Activated T-helper 1 cell treated with anti-CD3 and anti-CD28 coated beads, Interleukin-12 subunit alpha, Interleukin-12 subunit beta, Interleukin-2, Interleukin-4 antibody, amounts not matched to agents 30 ng/mL and 10 ng/mL and 1 ng/mL, durations not matched to agents 14 hours and 24 hours and 36 hours (primary cell): ENCODE measurements at places on chromosomes 11 and 22. TPM values are rescaled to one million over a fixed set of nuclear protein-coding genes. Genes with fewer than 3 reads are reported as not detected.

Gene MMP3
- total RNA-seq: not detected in 2 replicates

Gene LIN7C
- total RNA-seq: 33.8 and 35.8 TPM in 2 replicates

Gene ISX
- total RNA-seq: not detected in 2 replicates

Gene TLCD5
- 1.2 and 1.7 TPM in 2 replicates for total RNA-seq

Gene APOL5
- not detected in 2 replicates for total RNA-seq

Gene INPPL1
- total RNA-seq: 139 and 140 TPM in 2 replicates

GRCh38 chr11:26867286-26867685 lies 126.6 kb upstream of the FIBIN start:
- H3K4me3 ChIP-seq: no peak overlapping the region
- no peak for DNase-seq
- H3K36me3 ChIP-seq: no peaks in the 10 kb centered on the region

DNA sequence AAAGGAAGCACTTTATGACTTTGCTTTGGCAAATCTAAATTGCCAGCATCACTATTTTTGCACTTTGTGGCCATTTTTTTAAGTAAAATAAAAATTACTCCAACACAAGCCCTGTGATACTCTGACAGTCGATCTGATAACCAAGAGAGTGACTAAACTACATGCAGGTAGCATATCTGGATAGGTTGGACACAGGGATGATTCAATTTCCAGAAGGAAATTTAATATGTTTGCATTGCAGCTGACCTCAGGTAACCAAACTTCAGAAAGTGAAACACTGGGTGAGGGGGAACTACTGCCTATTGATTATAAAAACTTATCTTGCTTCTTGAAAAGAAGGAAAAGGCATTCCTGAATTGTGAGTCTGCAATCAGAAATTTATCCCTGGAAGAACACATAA lies 13.9 kb downstream of the OR5B3 start:
- no peaks in the 10 kb centered on the region for H3K36me3 ChIP-seq
- no peak for DNase-seq
- H3K27ac ChIP-seq: no peak overlapping the region
- H3K4me3 ChIP-seq: no peak overlapping the region

DNA sequence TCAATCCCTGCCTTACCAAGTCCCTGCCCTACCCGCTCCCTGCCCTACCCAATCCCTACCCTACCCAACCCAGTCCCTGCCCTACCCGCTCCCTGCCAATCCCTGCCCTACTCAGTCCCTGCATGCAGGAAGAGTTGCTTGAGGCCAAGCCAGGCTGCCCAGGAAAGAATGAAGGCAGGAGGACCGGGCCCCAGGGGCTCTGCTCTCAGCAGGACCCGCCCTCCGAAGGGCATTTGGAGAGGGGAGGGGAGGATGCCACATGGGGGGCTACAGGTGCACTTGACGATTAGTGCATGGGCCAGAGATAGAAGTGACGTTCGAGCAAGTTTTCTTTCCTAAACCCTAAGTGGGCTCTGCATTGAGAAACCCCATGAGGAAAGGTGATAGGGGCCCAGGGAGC lies 581.2 kb downstream of the TBC1D22A start:
- H3K4me3 ChIP-seq: no peak overlapping the region
- no peak overlapping the region for H3K27ac ChIP-seq
- no peaks in the 10 kb centered on the region for H3K4me1 ChIP-seq
- H3K36me3 ChIP-seq: no peaks in the 10 kb centered on the region
- DNase-seq: no peak

DNA sequence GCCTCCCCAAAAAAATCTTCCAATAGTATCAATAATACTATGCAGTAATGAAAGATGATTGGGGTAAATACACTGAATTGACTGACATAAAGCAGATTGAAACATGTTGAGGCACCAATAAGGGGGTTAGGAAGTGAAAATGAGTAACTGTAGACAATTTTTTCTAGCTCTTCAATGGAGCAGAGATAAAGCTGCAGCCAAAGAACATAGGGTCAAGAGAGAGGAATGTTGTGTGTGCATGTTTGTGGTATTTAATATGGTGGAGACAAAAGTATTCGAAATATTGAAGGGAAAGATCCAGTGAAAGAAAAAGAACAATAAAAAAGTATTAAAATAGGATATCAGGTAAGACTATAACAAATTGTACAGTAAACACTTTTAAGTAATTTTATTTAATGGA lies 450.0 kb upstream of the CCDC179 start:
- no peak overlapping the region for H3K27ac ChIP-seq
- no peaks in the 10 kb centered on the region for H3K27me3 ChIP-seq

GRCh38 chr11:22684082-22684481 lies 17.7 kb downstream of the GAS2 start:
- peaks cover 2% of the 10 kb centered on the region for H3K27me3 ChIP-seq
- no peaks in the 10 kb centered on the region for H3K4me1 ChIP-seq
- H3K4me3 ChIP-seq: no peak overlapping the region
- H3K27ac ChIP-seq: no peak overlapping the region
- DNase-seq: no peak

GRCh38 chr11:8658321-8659057 lies 24.0 kb downstream of the TRIM66 start:
- DNase-seq: no peak
- peaks cover 10% of the 10 kb centered on the region for H3K4me1 ChIP-seq
- no peak overlapping the region for H3K27ac ChIP-seq
- no peaks in the 10 kb centered on the region for H3K27me3 ChIP-seq

DNA sequence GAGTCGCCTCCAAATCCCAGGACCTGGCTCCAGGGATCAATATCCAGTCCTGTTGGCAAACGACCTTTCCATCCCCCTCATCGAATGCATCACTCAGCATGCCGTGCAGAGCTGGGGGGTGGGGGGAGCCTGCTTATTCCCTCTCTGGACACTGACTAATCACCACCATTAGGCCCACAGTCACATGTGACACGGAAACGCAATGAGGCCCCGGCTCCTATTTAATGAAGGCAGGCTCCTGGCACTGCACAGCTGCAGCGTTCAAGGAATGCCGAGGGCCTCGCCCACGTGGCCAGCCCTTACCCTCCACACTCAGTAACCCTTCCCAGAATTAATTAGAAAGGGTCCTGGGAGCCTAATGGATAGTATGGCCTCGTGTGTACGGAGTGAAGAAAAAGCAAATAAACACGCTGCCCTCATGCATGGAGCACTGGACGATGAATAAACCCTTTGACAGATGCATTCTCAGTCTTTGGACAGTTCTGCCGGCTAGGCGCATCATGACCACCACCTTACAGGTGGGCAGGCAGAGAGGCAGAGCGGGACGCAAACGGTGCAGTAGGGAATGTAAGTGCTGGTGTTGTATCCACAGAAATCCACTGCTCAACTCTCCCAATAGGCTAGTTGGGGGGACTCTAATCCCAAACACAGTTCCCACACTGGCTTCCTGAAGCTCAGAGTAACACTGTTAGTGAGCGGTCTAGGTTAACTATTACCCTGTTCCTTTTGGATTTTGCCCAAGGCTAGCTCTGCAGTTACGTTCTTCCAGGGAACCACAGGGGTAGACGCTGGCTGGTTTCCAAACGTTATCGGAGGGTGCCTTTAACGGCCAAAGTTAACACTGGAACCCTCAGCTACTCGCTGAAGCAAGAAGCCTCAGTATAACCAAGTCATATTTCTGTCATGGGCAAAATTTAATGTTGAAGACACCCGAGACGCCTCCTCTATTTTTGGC lies 490.1 kb downstream of the OPCML start:
- H3K4me3 ChIP-seq: no peak overlapping the region
- no peaks in the 10 kb centered on the region for H3K36me3 ChIP-seq
- H3K27me3 ChIP-seq: no peaks in the 10 kb centered on the region
- DNase-seq: no peak

- H3K27ac ChIP-seq: no peak overlapping the region
- no peak for DNase-seq
- H3K4me1 ChIP-seq: no peaks in the 10 kb centered on the region
- no peaks in the 10 kb centered on the region for H3K36me3 ChIP-seq
- no peak overlapping the region for H3K4me3 ChIP-seq
Measured at GRCh38 chr11:124329787-124330478, 9.9 kb upstream of the OR8D2 start.

DNA sequence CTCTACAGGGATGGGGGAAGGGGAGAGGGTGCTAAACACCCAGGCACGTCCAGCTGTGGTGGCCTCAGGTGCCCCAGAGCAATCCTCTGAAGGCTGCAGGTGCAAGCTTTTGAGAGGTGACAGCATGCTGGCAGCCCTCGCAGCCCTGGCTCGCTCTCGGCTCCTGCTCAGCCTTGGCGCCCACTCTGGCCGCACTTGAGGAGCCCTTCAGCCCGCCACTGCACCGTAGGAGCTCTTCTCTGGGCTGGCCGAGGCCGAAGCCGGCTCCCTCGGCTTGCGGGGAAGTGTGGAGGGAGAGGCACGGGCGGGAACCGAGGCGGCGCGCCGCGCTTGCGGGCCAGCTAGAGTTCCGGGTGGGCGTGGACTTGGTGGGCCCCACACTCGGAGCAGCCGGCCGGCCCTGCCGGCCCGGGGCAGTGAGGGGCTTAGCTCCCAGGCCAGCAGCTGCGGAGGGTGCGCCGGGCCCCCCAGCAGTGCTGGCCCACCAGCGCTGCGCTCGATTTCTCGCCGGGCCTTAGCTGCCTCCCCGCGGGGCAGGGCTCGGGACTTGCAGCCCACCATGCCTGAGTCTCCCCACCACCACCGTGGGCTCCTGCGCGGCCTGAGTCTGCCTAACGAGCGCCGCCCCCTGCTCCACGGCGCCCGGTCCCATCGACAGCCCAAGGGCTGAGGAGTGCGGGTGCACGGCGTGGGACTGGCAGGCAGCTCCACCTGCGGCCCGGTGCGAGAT lies 112.1 kb downstream of the TRIM29 start:
- no peaks in the 10 kb centered on the region for H3K36me3 ChIP-seq
- DNase-seq: no peak
- peaks cover 7% of the 10 kb centered on the region for H3K27me3 ChIP-seq
- no peak overlapping the region for H3K4me3 ChIP-seq
- no peak overlapping the region for H3K27ac ChIP-seq

GRCh38 chr22:20132686-20133246 lies 1.2 kb downstream of the ZDHHC8 start:
- peak overlapping the region; percentile 7 for H3K27ac ChIP-seq
- no peaks in the 10 kb centered on the region for H3K36me3 ChIP-seq
- no peaks in the 10 kb centered on the region for H3K27me3 ChIP-seq
- H3K4me1 ChIP-seq: peaks cover 10% of the 10 kb centered on the region

- no peak for DNase-seq
- no peak overlapping the region for H3K4me3 ChIP-seq
Measured at GRCh38 chr11:132898676-132899075, 633.6 kb downstream of the OPCML start.

- no peak overlapping the region for H3K27ac ChIP-seq
- H3K4me3 ChIP-seq: no peak overlapping the region
- H3K27me3 ChIP-seq: no peaks in the 10 kb centered on the region
- no peaks in the 10 kb centered on the region for H3K4me1 ChIP-seq
- H3K36me3 ChIP-seq: no peaks in the 10 kb centered on the region
- DNase-seq: no peak
Measured at GRCh38 chr22:27976586-27976985, 57.5 kb upstream of the PITPNB start.

DNA sequence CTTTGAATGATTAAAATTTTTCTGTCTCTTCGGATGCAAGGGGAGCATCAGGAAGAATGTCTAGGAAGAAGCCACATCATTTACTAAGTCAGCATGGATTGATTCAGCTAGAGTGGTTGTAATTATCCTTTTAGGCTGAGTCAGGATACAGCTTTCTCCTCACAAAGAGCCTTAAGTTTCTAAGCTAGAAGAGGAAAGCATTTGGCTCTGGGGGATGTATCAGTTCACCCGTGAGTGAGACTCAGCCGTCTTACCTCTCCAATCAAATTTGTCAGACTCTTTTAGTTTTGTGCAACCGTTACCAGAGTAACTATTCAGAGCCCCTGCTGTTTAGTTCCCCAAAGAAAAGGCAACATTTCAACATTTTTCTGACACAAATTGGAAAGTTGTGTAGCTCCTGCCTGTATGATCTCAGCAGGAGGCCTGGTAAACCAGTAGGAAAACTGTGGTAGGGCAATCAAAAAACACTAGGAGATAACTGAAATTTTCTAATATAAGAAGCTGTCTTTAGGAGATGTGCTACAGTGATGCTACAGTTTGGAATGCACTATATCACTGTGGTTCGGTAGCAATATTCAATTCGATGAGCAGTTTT lies 432.4 kb upstream of the LUZP2 start:
- H3K4me3 ChIP-seq: no peak overlapping the region
- no peaks in the 10 kb centered on the region for H3K36me3 ChIP-seq
- H3K27me3 ChIP-seq: no peaks in the 10 kb centered on the region
- no peak for DNase-seq

DNA sequence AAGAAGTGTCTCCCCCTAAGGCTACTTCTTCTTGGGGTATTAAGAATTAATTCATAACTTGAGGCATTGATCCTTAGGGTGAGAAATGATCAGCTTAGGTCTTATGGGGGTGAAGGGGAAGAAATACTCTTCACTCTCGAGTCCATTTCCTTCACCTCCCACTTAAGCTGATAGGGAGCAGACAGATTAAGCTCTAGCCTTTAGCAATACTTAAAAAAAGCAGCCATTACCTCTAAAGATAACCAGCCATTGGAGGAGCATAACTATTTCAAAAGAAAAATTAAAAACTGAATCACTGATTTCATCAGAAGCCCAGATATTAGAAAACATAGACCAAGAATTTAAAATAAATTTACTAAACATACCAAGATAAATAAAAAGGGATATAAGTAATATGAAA lies 60.5 kb downstream of the ENTHD1 start:
- H3K36me3 ChIP-seq: no peaks in the 10 kb centered on the region
- no peak overlapping the region for H3K27ac ChIP-seq
- no peak overlapping the region for H3K4me3 ChIP-seq

DNA sequence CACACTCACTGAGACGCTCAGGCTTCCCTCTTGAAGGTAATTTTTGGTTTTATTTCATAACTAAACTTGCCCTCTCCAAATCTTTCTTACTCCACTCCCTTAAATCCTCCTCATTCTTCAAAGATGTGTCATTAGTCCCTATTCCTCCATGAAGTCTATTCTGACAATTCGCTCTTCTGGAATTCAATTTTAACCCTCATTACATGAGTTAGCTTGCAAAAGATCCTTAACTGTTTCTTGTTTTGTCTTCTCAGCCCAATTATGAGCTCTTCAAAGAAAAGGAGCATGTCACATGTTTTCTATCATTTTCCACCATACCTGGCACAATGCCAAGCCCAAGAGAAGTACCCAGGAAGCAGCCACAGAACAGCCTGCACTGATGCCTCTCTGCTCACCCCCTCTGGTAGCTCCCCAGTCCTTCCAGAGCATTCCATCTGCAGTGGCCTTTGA lies 13.0 kb downstream of the GALNT18 start:
- H3K27me3 ChIP-seq: peaks cover 6% of the 10 kb centered on the region
- no peaks in the 10 kb centered on the region for H3K36me3 ChIP-seq
- H3K4me3 ChIP-seq: no peak overlapping the region
- DNase-seq: no peak

GRCh38 chr11:123390146-123390545 lies 39.9 kb upstream of the GRAMD1B start:
- H3K27ac ChIP-seq: no peak overlapping the region
- peaks cover 51% of the 10 kb centered on the region for H3K4me1 ChIP-seq
- no peak overlapping the region for H3K4me3 ChIP-seq

DNA sequence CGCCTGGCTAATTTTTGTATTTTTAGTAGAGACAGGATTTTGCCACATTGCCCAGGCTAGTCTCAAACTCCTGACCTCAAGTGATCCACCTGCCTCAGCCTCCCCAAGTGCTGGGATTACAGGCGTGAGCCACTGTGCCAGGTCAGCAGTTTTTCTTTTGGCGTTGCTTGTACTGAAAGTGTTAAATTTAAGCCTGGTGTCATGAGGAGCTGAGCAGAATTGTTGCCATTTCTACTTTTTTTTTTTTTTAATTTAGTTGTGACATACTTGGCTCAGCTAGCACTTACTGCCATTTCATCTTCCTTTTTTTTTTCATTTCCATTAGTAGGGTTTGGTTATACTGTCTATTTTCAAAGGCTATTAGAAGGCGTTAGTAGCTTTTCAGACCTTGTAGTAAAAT lies 10.7 kb downstream of the TAB1 start:
- no peak overlapping the region for H3K4me3 ChIP-seq
- H3K27me3 ChIP-seq: no peaks in the 10 kb centered on the region
- peaks cover 15% of the 10 kb centered on the region for H3K36me3 ChIP-seq
- H3K27ac ChIP-seq: no peak overlapping the region
- peaks cover 31% of the 10 kb centered on the region for H3K4me1 ChIP-seq
- no peak for DNase-seq
